ENCODE measurements at places on chromosomes 13 and 19. TPM values are rescaled to one million over a fixed set of nuclear protein-coding genes. Genes with fewer than 3 reads are reported as not detected.

The ZNF14 gene
- total RNA-seq = 7.4 TPM

The NLRP9 gene
- total RNA-seq = not detected

The ZNF493 gene
- 22.1 TPM for total RNA-seq

The ZNF99 gene
- under 0.01 TPM for total RNA-seq

The C19orf73 gene
- not detected for total RNA-seq

The MOB3A gene
- 34.0 TPM for total RNA-seq

The ZNF549 gene
- 5.8 TPM for total RNA-seq

The CLDND2 gene
- not detected for total RNA-seq

The UNC13A gene
- under 0.01 TPM for total RNA-seq

The FCHO1 gene
- total RNA-seq = not detected

The SIGLEC8 gene
- total RNA-seq = not detected

The MAN2B1 gene
- 43.0 TPM for total RNA-seq

DNA sequence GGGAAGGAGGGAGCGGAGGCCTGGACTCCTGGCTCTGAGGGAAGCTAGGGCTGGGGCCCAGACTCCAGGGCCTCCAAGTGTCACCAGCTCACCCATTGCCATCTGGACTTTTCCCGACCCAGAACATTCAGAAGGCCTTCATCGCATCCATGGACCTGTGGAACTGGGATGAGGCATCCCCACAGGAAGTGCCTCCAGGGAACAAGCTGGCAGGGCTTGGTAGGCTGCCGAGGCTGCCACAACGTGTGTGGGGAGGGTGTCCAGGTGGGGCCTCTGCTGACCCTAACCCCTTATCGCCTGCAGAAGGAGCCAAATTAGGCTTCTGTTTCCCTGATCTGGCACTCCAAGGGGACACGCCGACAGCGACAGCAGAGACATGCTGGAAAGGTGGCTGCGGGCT lies 767 bp downstream of the ETV2 start:
- no peaks in the 10 kb centered on the region for H3K27me3 ChIP-seq
- no peak overlapping the region for H3K27ac ChIP-seq
- DNase-seq = peak; percentile 57

DNA sequence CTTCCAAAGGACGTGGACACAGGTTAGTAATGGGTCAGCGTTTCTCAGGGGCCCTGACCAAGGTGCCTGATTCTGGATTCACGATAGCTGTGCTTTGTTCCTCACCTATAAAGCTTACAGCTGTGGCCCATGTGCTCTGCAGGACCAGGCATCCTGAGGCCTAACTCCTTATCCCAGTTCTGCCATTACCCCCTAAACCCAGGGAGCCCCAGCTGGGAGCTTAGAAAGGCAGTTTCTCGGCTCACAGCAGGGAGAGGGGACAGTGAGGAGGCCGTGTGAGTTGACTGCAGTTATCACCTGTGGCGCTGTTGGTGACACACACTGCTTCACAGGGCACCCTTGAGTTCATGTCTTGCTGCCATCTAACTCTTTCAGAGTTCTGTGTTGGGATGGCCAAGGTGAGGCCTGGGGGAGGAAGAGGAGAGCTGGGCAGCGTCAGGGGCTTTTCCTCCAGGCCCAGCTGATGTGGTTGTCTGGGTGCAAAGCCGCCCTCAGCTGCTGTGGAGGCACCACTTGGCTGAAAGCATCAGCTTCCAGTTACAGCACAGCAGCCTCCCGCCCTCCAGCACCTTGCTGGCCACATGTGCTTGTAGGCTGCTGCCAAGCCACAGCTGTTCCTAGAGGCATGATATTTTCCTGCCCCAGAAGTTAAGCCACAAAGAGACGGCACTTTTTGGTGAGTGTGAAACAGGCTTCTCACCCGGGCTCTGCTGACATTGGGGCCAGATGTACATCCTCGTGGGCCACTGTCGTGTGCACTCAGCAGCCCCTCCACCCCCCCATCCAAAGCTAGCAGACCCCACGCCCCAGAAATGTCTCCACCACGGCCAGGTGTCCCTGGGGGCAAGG lies 99.6 kb upstream of the MCF2L start:
- H3K4me3 ChIP-seq = no peak overlapping the region
- no peaks in the 10 kb centered on the region for H3K27me3 ChIP-seq
- H3K36me3 ChIP-seq = no peaks in the 10 kb centered on the region
- H3K27ac ChIP-seq = no peak overlapping the region

- H3K4me1 ChIP-seq = peaks cover 12% of the 10 kb centered on the region
- H3K4me3 ChIP-seq = no peak overlapping the region
- peak overlapping the region; percentile 53 for H3K27ac ChIP-seq
- H3K36me3 ChIP-seq = no peaks in the 10 kb centered on the region
- peak; percentile 92 for DNase-seq
Observed at GRCh38 chr19:7355151-7355820, 6.5 kb downstream of the ARHGEF18 start.

DNA sequence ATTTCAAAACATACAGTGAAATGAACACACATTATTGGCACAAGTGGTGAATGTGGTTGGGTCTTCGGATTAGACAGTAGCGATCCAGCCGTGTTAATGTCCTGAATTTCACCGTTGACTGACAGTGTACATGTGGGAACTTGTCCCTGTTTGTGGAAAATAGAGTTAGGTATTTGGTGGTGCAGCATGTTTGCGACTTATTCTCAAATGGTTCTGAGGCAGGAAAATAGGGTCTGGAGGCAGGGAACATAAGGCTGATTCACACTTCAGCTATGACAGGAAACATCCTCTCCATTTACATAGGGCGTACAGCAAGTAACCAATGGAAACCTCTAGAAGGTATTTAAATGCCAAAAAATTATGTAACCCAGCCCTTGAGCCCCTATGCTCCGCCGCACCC lies 4.2 kb downstream of the LGALS7B start:
- no peak overlapping the region for H3K4me3 ChIP-seq
- no peaks in the 10 kb centered on the region for H3K36me3 ChIP-seq
- DNase-seq = peak; percentile 36
- no peak overlapping the region for H3K27ac ChIP-seq
- no peaks in the 10 kb centered on the region for H3K27me3 ChIP-seq

DNA sequence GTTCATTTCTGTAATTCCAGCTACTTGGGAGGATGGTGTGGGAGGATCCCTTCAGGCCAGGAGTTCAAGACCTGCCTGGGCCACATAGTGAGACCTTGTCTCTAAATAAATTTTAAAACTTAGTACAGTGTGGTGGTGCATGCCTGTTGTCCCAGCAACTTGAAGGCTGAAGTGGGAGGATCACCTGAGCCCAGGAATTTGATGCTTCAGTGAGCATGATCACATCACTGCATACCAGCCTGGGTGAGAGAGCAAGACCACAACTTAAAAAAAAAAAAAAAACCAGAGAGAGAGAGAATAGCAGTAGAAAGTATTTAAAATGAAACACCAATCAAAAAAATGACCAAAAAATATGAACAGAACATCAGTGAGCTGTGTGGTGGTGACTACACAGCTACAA lies 7.1 kb upstream of the ZNF823 start:
- H3K4me3 ChIP-seq = no peak overlapping the region
- no peaks in the 10 kb centered on the region for H3K4me1 ChIP-seq
- no peak for DNase-seq
- H3K27me3 ChIP-seq = no peaks in the 10 kb centered on the region

- H3K27me3 ChIP-seq = no peaks in the 10 kb centered on the region
- no peak for DNase-seq
- no peaks in the 10 kb centered on the region for H3K4me1 ChIP-seq
Observed at GRCh38 chr13:86932776-86933334, 738.3 kb upstream of the SLITRK5 start.

DNA sequence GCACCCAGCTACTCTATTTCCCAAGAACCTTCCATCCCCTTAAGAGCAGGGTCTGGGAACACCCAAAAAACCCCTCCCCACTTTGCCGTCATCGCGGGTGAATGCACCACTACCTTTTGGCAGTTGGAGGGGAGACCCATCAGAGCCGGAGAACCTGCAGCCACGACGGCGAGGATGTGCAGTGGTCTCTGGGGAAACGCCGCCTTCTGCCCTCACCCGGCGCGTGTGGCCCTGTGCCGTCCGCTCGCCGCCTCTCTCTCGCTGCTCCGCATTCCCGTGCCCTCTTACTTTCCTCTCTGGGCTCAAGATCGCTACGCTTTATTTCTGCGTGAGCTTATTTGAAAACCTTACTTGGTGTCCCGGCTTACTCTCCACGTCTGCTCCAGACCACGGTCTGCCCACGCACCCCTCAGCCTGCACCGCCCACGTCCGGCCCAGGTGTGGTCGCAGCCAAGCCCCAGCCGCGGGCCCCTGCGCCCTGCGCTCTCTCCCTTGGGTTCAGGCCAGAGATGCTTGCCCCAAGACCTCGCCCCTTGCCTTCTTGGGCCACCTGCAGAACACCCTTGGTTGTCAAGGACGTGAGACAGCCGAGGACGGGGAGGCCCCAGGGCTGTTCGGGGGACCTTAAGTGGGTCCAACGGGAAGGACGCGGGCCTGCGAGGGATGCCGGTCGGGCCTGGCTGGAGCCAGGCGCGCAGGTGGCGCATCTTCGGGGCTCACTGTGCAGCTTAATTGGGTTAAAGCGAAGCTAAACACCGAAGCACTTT lies 2.0 kb upstream of the MAB21L1 start:
- DNase-seq = peak; percentile 19
- H3K27me3 ChIP-seq = peaks cover 7% of the 10 kb centered on the region
- H3K4me1 ChIP-seq = peaks cover 5% of the 10 kb centered on the region
- no peaks in the 10 kb centered on the region for H3K36me3 ChIP-seq
- no peak overlapping the region for H3K4me3 ChIP-seq

DNA sequence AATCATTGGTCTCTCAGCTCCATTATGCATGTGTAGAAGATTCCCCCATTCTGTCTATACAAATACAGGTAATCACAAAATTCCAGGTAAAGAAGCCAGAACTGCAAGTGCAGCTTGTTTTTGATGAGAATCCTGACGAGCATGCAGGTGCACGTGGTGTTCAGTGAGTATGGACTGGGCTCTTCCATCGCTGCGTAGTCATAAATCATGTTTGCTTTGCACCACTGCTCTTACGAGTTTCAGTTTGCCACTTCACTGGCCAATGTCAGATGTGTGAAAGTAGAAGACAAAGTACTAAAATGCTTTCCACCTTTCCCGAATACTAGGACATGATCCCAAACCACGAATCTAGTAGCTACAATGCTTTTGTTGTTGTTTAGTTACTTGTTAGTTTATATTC lies 390.7 kb downstream of the LIG4 start:
- DNase-seq = no peak
- H3K27me3 ChIP-seq = no peaks in the 10 kb centered on the region
- H3K4me1 ChIP-seq = peaks cover 10% of the 10 kb centered on the region
- H3K4me3 ChIP-seq = no peak overlapping the region

DNA sequence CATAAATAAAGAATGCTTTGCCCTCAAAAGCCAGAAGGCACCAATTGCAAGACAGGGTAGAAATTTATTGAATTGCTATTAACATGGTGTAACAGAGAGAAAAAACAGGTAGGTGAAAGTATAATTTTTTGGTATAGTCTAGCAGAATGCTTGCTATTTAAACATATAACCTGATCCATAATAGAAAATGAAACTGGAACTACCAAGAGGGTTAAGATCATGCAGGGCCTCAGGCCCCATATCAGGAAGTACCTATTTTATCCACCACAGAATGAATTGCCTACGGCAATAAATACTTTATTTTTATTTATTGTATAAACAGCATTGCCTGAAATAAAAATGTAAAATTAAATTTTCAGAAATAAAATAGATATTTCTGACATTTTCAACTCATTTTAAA lies 159.5 kb downstream of the PRR20E start:
- H3K27me3 ChIP-seq = no peaks in the 10 kb centered on the region
- no peaks in the 10 kb centered on the region for H3K36me3 ChIP-seq
- no peaks in the 10 kb centered on the region for H3K4me1 ChIP-seq
- no peak for DNase-seq
- no peak overlapping the region for H3K27ac ChIP-seq
- H3K4me3 ChIP-seq = no peak overlapping the region

- no peak for DNase-seq
- no peaks in the 10 kb centered on the region for H3K36me3 ChIP-seq
- no peak overlapping the region for H3K4me3 ChIP-seq
- no peak overlapping the region for H3K27ac ChIP-seq
- H3K27me3 ChIP-seq = peaks cover 2% of the 10 kb centered on the region
- peaks cover 5% of the 10 kb centered on the region for H3K4me1 ChIP-seq
Observed at GRCh38 chr13:76808927-76809326, 77.3 kb downstream of the KCTD12 start.

- H3K36me3 ChIP-seq = no peaks in the 10 kb centered on the region
- H3K4me3 ChIP-seq = no peak overlapping the region
- H3K4me1 ChIP-seq = no peaks in the 10 kb centered on the region
- H3K27ac ChIP-seq = no peak overlapping the region
- H3K27me3 ChIP-seq = no peaks in the 10 kb centered on the region
Observed at GRCh38 chr13:21202767-21203531, 26.5 kb downstream of the MRPL57 start.

- peak; percentile 75 for DNase-seq
- H3K27me3 ChIP-seq = peaks cover 9% of the 10 kb centered on the region
- no peak overlapping the region for H3K27ac ChIP-seq
- H3K4me1 ChIP-seq = no peaks in the 10 kb centered on the region
- H3K4me3 ChIP-seq = no peak overlapping the region
Observed at GRCh38 chr19:7638802-7639465, 2.0 kb downstream of the STXBP2 start.

GRCh38 chr13:42048342-42048683 lies at the start of gene DGKH:
Gene DGKH, plus strand, starts transcription at chr13:42048648. Its CDS starts 126 bp downstream, at chr13:42048774.
- no peaks in the 10 kb centered on the region for H3K36me3 ChIP-seq
- peak within 1 kb of the TSS; percentile 88 for H3K4me3 ChIP-seq
- no peaks in the 10 kb centered on the region for H3K27me3 ChIP-seq

Measured in osteoblast (primary cell).